Activated naive CD4-positive, alpha-beta T cell treated with anti-CD3 and anti-CD28 coated beads, Interleukin-2, amount 50 U/mL, for 16 hours (primary cell): ENCODE measurements at places on chromosomes 3 and 15.

- no peak for DNase-seq
Measured at GRCh38 chr15:52104532-52105004, 8.0 kb downstream of the BCL2L10 start.

DNA sequence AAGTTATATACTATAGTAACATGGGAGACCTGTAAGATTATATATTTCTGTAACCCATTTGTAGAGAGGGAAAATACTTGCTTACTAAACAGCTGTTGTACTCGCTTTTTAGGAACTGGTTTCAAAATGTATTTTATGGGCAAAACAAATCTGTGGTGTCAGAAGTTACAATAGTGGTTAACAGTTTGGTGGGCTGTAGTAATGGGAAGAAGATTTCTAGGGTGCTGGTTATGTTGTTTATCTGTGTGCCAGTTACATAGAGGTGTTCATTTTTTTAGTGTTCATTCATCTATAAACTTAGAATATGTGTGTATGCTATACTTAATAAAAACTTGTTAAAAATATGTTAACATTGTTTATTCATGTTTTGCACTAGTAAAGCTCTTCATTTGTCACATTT lies 42.1 kb downstream of the RNF111 start:
- no peak for DNase-seq

DNA sequence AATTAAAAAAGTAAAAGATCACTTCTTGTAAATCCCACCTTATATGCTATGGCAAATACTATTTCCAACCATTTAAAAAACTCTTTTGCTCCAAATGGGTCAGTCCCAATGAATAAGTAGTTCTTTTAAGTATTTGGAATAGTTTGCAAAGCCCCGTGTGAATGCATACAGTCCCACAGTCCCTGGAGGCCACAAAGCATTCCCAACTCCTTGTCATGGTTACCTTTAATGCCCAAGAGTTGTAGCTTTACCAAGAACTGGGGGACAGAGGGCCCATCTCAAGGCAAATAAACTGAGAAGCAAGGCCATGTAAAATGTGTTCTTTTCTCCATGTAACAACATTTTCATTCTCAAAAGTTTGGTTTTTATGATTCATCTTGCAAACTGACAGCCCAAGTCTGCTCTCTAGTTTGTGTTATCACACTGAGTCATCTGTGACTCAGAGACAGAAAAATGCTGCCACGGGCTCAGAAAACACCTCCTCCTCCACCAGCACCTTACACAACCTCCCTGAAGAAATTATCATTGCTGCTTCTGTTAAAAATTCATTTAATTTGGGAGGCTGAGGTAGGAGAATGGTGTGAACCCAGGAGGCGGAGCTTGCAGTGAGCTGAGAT lies 336.2 kb downstream of the ERC2 start:
- DNase-seq, result no peak

GRCh38 chr15:32641517-32642059 lies at the start of gene SCG5:
TSS of gene SCG5 (plus strand) at chr15:32641710. CDS start at chr15:32643593, 1,883 bp downstream.
- no peak for DNase-seq

- no peak for DNase-seq
Measured at GRCh38 chr3:166211451-166211850, 374.2 kb upstream of the BCHE start.

DNA sequence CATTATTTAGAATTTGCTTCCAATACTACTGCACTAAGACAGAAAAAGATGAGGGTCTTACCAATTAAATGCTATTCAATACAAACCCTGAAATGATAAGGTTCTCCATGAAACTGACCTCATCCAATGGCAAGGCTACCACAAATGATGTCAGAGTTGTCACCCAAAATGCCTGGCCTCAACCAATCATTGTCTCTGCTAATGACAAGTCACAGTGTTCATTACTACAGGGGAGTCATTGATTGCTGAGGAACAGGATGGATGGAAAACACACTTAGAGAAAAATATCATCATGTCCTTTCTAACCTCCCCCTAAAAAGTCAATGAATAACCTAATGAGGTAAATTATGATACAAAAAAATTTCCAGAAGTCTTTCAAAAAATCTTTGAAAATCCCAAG lies 91.0 kb downstream of the FOXP1 start:
- DNase-seq, result no peak

DNA sequence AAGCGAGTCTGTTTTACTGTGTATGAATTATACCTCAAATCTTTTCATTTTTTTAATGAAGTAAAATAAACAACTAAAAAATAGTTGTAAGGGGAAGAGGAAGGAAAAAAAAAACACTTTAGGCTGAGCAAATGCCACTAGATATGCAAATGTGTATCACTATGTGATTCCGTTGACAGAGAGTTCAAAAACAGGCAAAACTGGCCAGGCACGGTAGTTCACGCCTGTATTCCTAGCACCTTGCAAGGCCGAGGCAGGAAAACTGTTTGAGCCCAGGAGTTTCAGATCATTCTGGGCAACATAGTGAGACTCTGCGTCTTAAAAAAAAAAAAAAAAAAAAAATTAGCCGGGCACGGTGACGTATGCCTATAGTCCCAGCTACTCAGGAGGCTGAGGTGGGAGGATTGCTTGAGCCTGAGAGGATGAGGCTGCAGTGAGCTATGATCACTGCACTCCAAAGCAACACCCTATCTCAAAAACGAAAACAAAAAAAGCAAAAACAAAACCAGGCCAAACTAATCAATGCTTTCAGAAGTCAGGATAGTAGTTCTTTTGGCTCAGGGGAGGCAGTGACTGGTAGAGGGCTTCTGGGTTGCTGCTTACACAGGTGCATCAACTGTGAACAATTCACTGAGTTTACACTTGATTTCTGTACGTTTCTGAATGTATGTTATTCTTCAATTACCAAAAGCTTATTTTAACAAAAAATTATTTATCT lies 7.4 kb downstream of the PRC1 start:
- DNase-seq, result no peak

DNA sequence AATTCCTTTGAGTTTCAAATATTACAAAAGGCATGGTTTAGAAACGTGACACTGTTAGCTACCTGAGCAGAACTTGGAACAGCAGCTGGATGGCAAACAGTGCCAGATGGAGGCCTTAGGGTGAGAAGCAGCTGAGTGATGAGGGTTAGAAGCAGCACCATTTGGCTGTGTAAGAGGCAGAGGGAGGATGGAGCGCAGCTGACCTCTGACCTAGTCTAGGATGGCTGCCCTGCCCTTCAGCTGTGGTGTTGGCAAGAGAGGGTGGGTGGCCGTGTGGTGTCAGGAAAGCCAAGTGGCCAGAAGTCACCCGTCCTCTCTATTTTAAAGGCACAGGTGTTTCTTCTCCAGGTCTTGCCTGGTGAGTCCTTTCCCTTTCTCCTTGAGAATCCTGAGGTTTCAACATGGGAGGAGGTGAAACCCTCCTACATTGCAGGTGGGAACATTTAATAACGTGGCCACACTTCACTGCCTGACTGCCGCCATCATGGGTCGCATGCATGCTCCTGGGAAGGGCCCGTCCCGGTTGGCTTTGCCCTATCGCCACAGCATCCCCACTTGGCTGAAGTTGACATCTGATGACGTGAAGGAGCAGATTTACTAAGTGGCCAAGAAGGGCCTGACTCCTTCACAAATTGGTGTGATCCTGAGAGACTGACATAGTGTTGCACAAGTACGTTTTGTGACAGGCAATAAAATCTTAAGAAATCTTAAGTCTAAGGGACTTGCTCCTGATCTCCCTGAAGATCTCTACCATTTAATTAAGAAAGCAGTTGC lies 17.6 kb downstream of the BCL2L10 start:
- DNase-seq, result no peak

DNA sequence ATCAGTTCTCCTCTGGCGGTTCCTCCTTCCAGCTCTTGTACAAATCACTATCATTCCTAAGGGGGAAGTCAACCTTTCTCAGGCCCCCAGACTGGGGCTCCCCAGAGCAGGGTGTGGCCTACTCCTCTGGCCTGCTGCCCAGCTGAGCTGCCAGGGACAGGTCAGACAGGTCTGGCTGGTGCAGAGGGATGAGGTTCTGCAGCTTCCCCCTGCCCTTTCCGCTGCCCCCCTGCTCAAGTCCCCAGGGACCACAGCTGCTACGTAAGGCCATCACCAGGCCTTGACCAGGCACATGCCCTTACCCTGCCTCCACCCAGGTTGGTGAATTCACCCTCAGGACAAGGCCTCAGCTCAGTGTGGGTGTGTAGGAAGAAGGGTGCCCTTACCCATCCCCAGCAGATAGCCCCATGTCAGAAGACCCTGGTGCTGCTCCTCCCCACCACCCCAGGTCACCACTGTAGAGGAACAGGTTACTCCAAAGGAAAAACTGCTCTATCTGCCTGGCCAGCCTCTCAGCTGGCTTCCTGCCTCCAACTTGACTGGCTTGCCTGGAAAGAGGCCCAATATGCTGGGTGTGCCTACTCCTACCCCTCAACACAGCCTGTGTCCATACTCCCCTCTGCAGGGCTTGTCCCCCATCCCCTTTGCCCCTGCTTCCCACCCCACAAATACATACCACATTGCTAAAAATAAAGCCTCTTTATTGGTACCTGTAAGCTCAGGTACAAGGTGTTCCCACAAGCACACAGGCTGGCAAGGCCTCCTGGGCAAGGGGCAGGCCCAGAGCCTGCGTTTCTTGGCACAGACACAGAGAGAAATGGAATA lies 12.0 kb downstream of the CSRNP1 start:
- no peak for DNase-seq

GRCh38 chr3:57952208-57952631 lies 56.0 kb upstream of the FLNB start:
- DNase-seq, result no peak
